ENCODE measurements at places on chromosomes 5 and 9.

- no peak for DNase-seq
These were observed 507 bp upstream of the GPSM1 start for GRCh38 chr9:136326761-136327303.

GRCh38 chr9:131595696-131596429 is 50.5 kb downstream of the PRRT1B start:
- no peak for DNase-seq

- peak; percentile 51 for DNase-seq
These were observed 762.1 kb upstream of the TYRP1 start for GRCh38 chr9:11931109-11931508.

DNA sequence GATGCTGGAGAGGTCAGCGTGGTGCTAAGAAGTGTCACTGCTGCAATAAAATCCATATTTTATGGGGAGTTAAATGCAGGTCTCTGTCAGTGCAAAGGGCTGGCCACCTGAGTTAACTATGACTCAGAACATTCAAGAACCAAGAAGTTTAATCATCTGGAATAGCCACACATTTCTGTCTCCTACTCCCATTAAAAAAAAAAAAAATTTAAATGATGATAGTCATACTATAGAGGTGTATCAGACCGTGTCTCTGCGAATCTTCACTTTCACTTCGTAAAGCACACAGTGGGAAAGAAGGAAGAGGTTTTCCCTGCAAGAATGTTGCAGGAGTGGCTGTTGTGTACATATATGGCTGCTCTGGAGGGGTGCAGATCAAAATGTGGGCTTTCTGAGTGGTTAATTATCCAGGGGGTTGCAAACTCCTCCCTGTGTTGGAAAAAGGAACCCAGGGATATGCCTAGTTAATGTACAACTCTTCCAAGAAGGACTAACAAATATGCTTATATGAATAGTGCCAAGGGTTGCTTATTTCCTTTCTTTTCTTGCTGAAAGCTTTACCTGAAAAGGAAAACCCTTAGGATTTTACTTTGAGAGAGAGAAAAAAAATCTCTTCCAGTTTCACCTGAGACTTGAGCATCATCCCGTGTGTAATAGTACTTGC is 1.5 kb downstream of the CDH6 start:
- DNase-seq = peak; percentile 67
